ENCODE measurements at places on chromosomes 13 and 19.

- DNase-seq = no peak
Measured at GRCh38 chr13:110957181-110957884, 42.5 kb upstream of the ANKRD10 start.

DNA sequence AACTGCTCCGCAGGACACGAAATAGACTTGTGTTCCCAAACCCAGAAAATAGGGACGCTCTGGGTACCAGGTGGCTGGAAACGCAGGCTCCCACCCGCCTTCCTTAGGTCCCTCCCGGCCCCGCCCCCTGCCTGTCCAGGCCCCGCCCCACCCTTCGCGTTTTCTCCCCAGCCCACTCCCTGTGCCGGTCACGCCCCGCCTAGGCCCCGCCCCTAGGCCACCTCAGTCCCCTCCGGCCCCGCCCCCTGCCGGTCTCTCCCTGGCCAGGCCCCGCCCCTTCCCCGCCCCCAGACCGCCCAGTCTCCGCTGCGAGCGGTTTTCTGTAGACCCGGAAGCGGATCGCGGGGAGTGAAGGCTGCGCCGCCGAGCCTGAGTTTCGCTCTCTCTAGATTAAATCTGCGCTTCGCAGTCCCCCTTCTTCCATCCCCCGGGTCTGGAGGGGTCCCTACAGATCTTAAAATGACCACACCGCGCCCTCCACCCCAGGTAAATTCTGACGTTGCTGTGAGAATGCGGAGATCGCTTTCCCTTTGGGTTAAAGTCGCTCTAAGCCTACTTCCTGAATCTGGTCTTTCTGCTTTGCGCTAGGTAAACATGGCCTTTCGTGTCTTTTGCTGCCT lies 3.7 kb upstream of the ZNF665 start:
- peak; percentile 90 for DNase-seq

GRCh38 chr13:60755380-60756163 lies 358.6 kb downstream of the TDRD3 start:
- no peak for DNase-seq

- no peak for DNase-seq
Measured at GRCh38 chr13:29925457-29926097, 75.2 kb upstream of the UBL3 start.

DNA sequence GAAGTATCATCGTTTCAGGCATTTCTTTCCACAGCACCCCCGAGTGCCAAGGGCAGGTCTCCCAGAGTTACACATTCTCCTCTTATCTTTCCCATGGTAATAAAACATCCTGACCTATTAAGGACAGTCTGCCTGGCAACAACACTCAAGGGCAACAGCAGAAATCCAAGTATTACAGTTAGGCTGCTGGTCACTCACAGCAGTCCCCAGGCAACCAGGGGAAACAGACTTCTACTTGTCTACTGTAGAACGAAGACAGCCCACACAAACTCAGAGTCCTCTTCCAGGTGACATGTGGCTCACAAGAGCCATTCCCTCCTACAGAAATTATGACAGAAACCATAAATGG lies 24.3 kb downstream of the RCBTB1 start:
- DNase-seq = no peak

- DNase-seq = no peak
Measured at GRCh38 chr19:15595069-15595468, 19.9 kb upstream of the CYP4F8 start.

- DNase-seq = no peak
Measured at GRCh38 chr13:61536433-61536832, 120.8 kb upstream of the PCDH20 start.

DNA sequence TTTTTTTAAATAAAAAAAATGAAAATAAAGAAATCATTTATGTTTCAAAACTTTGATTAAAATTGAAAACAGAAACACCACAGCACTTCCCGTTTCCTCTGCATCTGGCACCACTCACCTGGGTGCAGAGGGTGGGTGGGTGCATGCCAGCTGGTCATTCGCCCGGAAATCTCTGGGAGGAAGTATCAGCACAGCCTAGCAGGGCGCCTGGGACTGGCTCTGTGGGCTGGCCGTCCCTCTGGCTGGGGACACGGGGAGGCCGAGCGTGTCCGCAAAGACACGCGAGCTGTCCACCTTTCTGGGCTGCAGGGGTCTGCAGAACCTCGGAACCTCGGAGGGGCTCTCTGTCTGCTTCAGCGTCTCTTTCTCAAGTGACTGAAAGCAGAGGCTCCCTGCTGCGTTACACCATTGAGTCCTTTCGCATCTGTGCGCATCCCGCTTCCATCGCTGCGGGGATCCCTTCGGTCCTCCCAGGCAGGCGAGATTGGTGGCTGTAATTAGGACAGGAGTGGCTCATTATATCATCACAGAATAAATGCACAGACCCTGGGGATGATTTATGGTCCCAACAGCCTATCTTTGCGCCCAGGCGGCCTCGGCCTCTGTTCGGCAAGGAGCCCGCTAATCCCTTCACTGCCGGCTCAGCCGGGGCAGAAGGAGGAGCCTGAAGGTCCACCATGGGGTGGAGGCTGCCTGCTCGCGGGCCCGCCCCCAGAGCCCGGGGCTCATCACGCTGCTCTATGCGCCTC lies 17.2 kb downstream of the CRTC1 start:
- DNase-seq = peak; percentile 32

DNA sequence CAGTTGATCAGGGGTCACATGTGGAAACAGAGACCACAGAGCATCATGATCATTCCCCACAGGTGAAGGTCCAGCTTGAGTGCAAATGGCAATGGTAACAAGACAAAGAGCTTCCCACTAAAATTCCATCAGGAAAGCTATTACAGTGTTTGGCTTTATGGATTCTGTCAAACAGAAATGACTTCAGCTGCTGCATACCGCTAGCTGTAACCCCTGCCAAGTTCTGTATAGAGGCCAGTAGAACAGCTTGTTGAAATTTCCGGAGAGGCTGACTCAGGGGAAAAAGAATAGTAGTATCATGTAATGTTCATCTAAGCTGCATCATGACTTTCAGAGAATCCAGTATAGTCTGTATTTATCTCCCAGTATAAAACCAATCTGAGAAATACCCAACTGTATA lies 1704.7 kb downstream of the SLITRK5 start:
- no peak for DNase-seq

DNA sequence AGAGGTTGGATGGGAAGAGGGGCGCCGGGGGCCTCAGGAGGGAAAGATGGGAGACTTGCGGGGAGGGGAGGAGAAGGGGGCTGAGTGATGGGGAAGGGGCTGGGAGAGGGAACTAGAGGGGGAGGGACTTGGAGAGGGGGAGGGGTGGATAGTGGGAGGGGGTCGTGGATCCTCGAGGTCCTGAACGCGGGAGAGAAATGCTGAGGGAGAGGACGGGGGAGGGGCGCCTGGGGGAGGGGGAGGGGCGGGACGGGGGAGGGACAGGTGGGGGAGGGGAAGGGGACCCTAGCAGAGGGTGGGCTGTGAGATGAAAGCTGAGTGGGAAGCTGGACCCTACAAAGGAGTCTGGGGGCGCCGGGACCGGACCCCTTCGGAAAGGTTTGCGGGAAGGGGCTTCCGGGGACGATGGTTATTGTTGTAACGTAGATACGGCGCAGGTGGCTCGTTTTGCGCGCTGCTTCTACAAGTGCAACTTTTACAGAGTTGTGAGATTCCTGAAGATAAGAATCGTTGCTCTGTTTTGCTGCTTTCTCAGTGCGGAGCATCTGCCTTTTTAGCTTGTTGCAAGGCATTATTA lies 418 bp downstream of the ZNF444 start:
- DNase-seq = no peak

DNA sequence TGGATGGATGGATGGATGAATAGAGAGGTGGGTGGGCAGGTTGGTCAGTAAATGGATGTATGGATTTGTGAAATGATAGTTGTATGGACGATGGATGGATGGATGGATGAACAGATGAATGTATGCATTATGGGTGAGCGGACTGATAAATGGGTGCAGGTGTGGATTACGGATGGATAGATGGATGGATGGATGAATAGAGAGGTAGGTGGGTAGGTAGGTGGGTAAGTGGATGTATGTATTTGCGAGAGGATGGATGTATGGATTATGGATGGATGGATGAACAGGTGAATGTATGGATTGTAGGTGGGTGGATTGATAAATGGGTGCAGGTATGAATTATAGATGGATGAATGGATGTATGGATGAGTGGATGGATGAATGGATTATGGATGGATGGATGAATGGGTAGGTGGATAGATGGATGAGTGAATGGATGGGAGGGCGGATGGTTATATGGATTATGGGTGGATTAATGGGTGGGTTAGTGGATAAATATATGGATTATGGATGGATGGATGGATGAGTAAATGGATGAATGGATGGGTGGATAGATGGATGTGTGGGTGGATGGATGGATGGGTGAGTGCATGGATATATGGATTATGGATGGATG lies 37.0 kb upstream of the TNFAIP8L1 start:
- no peak for DNase-seq

DNA sequence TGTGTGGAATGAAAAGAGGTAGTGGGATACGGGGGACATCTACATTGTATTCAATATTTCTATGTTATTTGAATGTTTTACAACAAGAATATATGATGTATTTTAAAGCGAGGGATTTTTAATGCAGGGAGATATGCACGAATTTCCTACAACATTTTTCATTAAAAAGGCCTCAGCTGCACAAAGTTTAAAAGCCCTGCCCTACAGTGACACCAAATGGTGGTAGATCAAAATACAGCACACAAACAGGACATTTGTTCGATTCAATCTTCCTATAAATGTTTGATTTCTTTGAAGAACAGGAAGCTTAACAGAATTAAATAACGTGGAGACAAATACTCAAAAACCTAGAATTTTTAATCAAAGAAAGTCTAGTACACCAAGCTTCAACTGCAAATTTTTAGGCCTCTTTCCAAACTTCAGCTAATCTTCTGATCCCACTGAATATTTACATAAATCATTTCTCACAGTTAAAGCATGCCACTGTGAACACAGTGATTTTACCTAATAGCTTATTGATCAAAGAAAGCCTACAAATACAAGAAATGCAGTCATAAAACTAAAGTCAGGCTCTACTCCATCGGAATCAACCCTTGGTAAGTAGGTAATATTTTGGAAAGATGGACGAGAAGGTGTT lies 257.2 kb downstream of the DIAPH3 start:
- no peak for DNase-seq

DNA sequence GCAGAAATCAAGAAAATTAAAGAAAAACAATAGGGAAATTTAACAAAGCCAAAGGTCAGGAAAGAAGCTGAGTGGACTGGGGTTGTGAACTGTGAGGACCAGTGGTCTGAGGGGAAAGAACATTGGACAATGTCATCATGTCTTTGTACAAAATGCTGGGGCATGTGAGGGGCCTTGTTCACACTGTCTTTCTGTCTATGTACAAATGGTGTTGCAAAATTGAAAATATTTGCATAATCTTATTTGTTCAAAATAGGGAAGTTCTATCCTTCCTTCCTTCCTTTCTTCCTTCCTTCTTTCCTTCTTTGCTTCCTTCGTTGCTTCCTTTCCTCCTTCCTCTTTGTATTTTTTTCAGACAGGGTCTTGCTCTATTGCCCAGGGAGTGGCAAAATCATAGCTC lies 79.2 kb upstream of the SCEL start:
- no peak for DNase-seq

DNA sequence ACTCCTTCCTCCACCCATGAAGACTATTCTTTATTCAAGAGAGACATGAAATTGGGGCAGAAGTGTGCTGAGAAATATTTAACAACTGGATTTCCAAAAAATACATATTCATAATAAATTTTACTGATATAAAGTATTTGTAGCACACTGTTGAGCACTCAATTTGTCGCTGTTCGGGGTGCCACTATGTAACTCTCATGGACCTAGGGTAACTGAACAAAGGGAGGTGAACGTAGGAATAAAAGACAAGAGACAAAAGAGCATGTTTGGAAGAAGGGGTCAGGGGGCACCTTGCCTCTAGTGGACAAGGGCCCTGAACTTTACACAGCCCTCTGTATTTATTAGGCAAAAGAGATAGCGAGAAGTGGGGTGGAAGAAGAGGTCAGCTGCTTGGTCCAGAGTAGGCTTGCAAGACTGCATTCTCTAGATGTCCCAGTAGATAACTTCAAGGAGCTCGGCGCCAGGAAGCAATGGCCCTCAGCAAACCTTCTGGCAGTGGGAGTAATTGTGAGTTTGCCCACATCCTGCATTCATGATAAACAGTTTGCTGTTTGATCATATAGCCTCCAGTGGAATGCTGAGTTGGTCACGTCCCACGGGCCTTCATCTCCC lies 4.5 kb upstream of the ZNF175 start:
- no peak for DNase-seq

- no peak for DNase-seq
Measured at GRCh38 chr13:31179754-31180153, 18.1 kb upstream of the HSPH1 start.

- DNase-seq = no peak
Measured at GRCh38 chr13:43782686-43783085, 4.1 kb downstream of the ENOX1 start.

DNA sequence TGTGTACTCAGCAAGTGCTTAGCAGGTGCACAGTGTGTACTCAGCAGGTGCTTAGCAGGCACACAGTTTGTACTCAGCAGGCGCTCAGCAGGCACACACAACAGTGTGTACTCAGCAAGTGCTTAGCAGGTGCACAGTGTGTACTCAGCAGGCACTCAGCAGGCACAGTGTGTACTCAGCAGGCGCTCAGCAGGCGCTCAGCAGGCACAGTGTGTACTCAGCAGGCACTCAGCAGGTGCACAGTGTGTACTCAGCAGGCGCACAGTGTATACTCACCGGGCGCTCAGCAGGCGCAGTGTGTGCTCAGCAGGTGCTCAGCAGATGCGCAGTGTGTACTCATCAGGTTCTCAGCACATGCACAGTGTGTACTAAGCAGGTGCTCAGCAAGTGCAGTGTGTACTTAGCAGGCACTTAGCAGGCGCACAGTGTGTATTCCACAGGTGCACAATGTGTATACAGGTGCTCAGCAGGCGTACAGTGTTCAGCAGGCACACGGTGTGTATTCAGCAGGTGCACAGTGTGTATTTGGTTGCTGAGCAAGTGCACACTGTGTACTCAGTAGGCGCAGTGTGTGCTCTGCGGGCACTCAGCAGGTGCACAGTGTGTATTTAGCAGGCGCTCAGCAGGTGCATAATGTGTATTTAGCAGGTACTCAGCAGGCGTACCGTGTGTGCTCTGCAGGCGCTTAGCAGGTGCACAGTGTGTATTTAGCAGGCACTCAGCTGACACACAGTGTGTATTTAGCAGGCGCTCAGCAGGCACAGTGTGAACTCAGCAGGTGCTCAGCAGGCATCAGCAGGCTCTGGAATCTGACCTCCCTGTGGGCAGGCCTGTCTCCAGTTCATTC lies 15.1 kb downstream of the CRTC1 start:
- DNase-seq = no peak

GRCh38 chr19:23406091-23406490 lies 10.8 kb upstream of the ZNF91 start:
- no peak for DNase-seq

- no peak for DNase-seq
Measured at GRCh38 chr13:43861863-43862262, 17.7 kb downstream of the CCDC122 start.

GRCh38 chr13:45416516-45417128 lies 1.6 kb downstream of the SLC25A30 start:
- no peak for DNase-seq

GRCh38 chr19:21765151-21765550 lies 2.2 kb downstream of the ZNF100 start:
- DNase-seq = no peak

All from NCI-H1048 (cell line).